ENCODE measurements at places on chromosomes 12 and 14. TPM values are rescaled to one million over a fixed set of nuclear protein-coding genes. Genes with fewer than 3 reads are reported as not detected.

DNA sequence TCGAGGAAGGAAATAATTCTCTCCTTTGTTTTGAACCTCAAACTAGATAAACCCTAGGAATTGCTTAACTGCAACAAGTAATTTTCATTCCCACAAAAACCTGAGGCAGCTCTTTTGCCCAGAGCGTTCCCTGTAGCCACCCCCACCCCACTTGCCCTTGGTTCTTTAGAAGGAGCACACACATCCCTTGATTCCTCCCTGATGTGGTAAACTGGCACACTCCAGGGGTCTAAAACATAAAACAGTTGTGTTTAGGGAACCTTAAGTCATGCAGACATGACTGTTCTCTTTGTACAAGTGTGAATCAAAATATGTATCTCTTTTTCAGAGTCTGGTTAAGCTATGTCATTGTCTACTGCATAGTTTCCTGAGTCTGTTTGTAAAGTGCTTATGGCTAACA lies 14.0 kb downstream of the MAPK1IP1L start:
- peaks cover 4% of the 10 kb centered on the region for H3K4me1 ChIP-seq
- H3K4me3 ChIP-seq = no peak overlapping the region
- DNase-seq = no peak

DNA sequence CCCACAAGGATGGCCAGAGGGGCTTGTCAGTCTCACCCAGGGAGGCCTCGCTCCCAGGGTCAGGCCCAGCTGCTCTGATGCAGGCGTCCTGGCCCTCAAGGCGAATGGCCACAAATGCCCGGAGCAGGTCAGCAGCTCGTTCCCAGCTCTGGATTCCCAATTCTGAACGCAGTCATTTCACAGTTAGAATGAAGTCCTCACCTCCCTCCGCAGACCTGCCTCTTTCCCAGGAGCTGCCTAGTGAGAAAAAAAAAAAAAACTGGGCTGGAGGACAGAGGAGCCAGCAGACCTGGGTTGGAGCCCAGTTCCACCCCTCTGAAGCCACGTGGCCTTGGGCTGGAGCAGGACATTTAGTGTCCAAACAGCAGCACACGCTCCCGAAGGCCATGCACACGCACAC lies 62.2 kb upstream of the DIO3 start:
- no peaks in the 10 kb centered on the region for H3K36me3 ChIP-seq
- H3K27me3 ChIP-seq = peaks cover 3% of the 10 kb centered on the region
- peak; percentile 6 for DNase-seq
- no peak overlapping the region for H3K4me3 ChIP-seq
- no peaks in the 10 kb centered on the region for H3K4me1 ChIP-seq

GRCh38 chr12:46839964-46840363 lies 14.2 kb upstream of the SLC38A4 start:
- H3K27me3 ChIP-seq = no peaks in the 10 kb centered on the region
- DNase-seq = no peak
- H3K4me3 ChIP-seq = no peak overlapping the region
- no peak overlapping the region for H3K27ac ChIP-seq

DNA sequence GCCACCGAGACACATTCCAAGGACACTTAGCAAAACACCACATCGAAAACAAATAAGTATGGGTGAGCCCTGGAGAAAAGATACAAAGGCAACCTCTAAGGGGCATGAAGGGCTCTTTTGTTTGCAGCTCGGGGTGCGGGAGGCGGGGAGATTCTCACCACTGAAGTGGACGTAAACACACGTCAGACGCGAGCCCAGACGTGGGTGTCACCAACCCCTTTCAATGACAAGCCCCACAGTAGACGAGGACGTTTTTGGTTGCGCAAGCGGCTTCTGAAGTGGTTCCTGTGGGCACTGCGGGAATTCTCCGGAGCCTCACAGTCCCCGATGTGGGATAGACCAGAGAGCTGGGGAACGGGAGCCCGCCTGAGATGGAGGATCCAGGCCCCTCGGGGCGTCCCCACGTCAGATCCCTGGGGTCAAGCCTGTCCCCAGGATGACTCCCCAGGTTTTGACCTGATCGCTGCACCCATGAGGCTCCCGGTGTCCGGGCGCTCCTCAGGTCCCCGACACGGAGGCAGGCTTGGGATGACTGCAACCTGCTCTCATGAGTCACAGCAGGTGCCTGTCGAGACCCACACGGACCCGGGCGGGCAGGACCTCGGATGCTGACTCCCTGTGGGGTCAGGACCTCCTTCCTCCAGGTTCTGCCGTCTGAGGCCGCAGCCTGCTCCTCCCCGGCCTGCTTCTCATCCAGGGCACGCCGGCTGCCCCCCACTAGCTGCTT lies 20.3 kb upstream of the ADGRD1 start:
- H3K36me3 ChIP-seq = no peaks in the 10 kb centered on the region
- H3K4me1 ChIP-seq = no peaks in the 10 kb centered on the region

DNA sequence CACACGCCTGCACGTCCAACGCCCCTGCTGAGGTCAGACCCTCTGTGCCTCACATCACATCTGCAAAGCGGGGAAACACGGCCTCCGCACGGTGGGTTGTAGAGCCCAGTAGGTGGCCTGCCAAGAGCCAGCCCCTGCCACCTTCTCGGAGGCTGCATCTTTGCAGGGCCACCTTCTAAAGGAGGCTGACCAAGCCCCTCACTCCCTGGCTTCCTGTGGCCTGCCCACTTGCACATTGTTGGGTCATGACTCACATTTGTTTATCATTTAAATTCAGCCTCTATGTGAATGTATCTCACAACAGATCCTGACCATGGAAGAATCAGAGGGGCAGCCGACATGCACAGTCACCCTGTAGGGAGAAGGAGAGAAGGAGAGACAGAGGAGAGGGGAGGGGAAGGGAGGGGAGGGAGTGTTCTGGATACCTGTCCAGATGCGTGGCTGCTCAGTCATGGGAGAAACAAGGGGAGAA lies 319.5 kb upstream of the DIO3 start:
- H3K27ac ChIP-seq = no peak overlapping the region
- H3K36me3 ChIP-seq = no peaks in the 10 kb centered on the region
- no peak for DNase-seq
- no peaks in the 10 kb centered on the region for H3K27me3 ChIP-seq
- no peak overlapping the region for H3K4me3 ChIP-seq
- no peaks in the 10 kb centered on the region for H3K4me1 ChIP-seq

DNA sequence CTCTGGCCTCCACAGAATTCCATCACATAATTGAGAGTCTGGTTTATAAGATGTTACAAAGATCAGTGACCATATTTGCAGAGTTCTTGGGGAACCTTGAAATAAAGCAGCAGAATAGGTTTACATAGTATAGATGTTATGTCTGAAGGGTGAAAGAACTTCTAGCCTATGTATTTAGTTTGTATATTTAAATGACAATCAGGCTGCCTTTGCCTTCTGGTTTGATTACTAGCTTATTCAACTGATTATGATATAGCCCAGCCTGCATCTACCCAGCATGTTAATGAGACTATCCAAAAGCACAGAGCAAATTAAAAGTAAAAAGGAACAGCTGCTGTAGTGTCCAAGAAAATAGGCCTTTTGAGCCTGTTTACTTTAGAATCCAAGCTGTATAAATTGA lies 85.3 kb downstream of the APAF1 start:
- H3K36me3 ChIP-seq = peaks cover 10% of the 10 kb centered on the region
- H3K27ac ChIP-seq = no peak overlapping the region
- H3K4me1 ChIP-seq = no peaks in the 10 kb centered on the region
- DNase-seq = no peak

DNA sequence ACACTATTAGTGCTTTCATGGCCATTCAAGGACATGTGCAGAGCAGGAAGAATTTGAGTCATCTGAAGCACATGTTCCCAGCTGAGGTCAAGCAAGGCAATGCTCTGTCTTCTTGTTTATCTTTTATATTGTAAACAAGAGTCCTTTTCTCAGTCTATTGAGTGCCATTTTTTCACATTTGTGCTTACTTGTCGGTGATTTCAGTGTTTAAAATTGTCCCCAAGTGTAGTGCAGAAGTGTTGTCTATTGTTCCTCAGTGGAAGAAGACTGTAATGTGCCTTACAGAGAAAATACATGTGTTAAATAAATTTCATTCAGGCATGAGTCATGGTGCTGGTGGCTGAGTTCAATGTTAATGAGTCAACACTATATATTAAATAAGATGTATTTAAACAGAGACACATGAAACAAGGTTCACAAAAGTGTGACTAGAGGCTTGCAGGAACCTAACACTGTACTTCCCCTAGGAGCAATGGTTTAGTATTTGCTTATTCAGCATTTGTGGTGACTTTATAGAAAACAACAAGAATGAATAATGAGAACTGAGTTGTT lies 391.1 kb downstream of the LRIG3 start:
- H3K36me3 ChIP-seq = no peaks in the 10 kb centered on the region
- H3K27ac ChIP-seq = no peak overlapping the region
- peaks cover 4% of the 10 kb centered on the region for H3K4me1 ChIP-seq
- no peak overlapping the region for H3K4me3 ChIP-seq

DNA sequence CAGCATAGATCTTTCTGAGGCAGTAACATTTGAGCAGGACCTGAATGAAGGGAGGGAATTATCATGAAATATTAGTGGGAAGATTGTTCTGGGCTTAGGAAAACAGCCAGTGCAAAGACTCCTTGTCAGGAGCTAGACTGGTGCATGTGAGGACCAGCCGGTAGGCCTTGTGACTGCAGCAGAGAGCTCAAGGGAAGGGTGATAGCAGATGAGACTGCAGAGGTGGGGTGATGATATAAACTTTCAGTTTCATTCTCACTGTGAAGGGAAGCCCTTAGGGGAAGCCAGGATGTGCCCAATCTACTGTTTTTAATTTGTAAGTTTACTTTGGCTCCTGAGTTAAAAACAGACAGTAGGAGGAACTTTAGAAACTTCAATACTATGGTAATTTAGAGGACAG lies 12.4 kb downstream of the IL22 start:
- peaks cover 10% of the 10 kb centered on the region for H3K4me1 ChIP-seq
- H3K27me3 ChIP-seq = no peaks in the 10 kb centered on the region
- H3K36me3 ChIP-seq = no peaks in the 10 kb centered on the region
- peak overlapping the region; percentile 44 for H3K27ac ChIP-seq

- H3K27ac ChIP-seq = no peak overlapping the region
- DNase-seq = no peak
- H3K36me3 ChIP-seq = no peaks in the 10 kb centered on the region
- H3K27me3 ChIP-seq = no peaks in the 10 kb centered on the region
- no peak overlapping the region for H3K4me3 ChIP-seq
Observed at GRCh38 chr14:57418999-57419398, 28.6 kb downstream of the NAA30 start.

- no peaks in the 10 kb centered on the region for H3K4me1 ChIP-seq
- DNase-seq = no peak
- H3K36me3 ChIP-seq = no peaks in the 10 kb centered on the region
- H3K27ac ChIP-seq = no peak overlapping the region
Observed at GRCh38 chr12:24632466-24632865, 316.4 kb downstream of the BCAT1 start.

DNA sequence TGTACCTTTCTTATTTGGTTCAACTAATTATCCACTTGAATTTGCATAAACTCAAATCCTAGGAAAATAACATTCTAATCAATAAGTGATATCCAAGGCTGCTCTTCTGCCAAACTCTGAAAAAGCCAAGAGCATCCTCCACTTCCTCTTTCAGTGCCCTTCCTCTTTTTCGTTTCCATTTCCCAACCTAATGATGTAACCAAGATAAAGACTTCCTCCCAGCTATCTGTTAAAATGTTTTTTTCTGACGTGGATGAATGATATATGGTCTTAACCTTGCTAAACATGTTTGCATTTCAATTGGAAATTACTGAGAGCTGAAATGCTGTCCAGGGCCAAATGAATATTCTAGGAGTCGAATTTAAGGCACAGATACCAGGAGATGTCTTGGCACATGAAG lies 459.5 kb upstream of the PDE3A start:
- H3K27ac ChIP-seq = no peak overlapping the region
- H3K4me3 ChIP-seq = no peak overlapping the region
- no peaks in the 10 kb centered on the region for H3K27me3 ChIP-seq
- no peaks in the 10 kb centered on the region for H3K36me3 ChIP-seq
- H3K4me1 ChIP-seq = no peaks in the 10 kb centered on the region

- no peaks in the 10 kb centered on the region for H3K36me3 ChIP-seq
- H3K4me1 ChIP-seq = no peaks in the 10 kb centered on the region
- no peak overlapping the region for H3K4me3 ChIP-seq
Observed at GRCh38 chr12:3945671-3946070, 72.5 kb upstream of the PARP11 start.

DNA sequence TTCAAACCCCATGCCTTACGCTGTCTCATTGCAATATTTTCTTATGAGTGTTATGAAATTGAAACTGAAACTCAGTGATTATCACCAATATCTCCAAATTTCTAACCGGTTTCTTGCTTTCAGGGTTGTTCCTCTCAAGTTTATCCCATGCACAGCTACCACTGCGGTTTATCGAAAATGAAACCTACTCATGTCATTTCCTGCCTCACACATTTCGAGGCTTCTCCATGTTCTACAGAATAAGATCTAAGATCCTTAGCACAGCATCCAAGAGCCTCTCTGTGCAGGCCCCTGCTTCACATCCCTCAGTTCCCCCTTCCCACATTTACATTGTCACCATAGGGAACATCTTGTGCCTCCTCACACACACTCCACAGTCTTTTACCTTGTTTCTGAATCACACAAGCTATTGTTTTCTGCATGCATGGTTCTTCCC lies 45.5 kb upstream of the FAR2 start:
- no peaks in the 10 kb centered on the region for H3K27me3 ChIP-seq
- no peaks in the 10 kb centered on the region for H3K36me3 ChIP-seq
- H3K27ac ChIP-seq = no peak overlapping the region
- no peak overlapping the region for H3K4me3 ChIP-seq

GRCh38 chr14:54087376-54087775 lies 130.8 kb upstream of the BMP4 start:
- no peaks in the 10 kb centered on the region for H3K36me3 ChIP-seq
- no peak overlapping the region for H3K4me3 ChIP-seq
- DNase-seq = no peak
- H3K4me1 ChIP-seq = peaks cover 4% of the 10 kb centered on the region

- no peak for DNase-seq
- H3K27me3 ChIP-seq = no peaks in the 10 kb centered on the region
- no peaks in the 10 kb centered on the region for H3K4me1 ChIP-seq
- H3K4me3 ChIP-seq = no peak overlapping the region
- H3K36me3 ChIP-seq = no peaks in the 10 kb centered on the region
- no peak overlapping the region for H3K27ac ChIP-seq
Observed at GRCh38 chr12:31477687-31478086, 113.2 kb downstream of the DENND5B start.

DNA sequence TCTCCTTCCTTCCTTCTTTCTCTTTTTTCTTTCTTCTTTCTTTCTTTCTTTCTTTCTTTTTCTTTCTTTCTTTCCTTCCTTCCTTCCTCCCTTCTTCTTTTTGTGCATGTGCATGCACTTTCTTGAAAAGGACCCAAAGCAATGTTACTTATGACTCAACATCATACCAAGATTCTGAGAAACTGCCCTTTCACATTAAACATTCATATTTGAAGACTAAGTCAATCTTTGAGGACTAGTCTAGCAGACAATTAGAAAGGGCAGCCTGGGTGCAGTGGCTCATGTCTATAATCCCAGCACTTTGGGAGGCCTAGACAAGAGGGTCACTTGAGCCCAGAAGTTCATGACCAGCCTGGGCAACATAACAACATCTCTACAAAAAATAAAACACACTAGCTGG lies 212.8 kb upstream of the KITLG start:
- H3K36me3 ChIP-seq = no peaks in the 10 kb centered on the region
- H3K4me1 ChIP-seq = no peaks in the 10 kb centered on the region
- no peak for DNase-seq
- H3K27ac ChIP-seq = no peak overlapping the region

MRPS35 gene
- 51.3 TPM for total RNA-seq

NAV3 gene
- total RNA-seq = 30.6 TPM

PRH2 gene
- total RNA-seq = not detected

SLC8A3 gene
- not detected for total RNA-seq

LAG3 gene
- 0.96 TPM for total RNA-seq

TMEM253 gene
- 1.0 TPM for total RNA-seq

SPX gene
- total RNA-seq = 0.49 TPM

PTGER2 gene
- total RNA-seq = 2.1 TPM

IQSEC3 gene
- 6.3 TPM for total RNA-seq

TCL1B gene
- not detected for total RNA-seq

KRT82 gene
- not detected for total RNA-seq
